ENCODE measurements at places on chromosomes 11 and 22. TPM values are rescaled to one million over a fixed set of nuclear protein-coding genes. Genes with fewer than 3 reads are reported as not detected.

DNA sequence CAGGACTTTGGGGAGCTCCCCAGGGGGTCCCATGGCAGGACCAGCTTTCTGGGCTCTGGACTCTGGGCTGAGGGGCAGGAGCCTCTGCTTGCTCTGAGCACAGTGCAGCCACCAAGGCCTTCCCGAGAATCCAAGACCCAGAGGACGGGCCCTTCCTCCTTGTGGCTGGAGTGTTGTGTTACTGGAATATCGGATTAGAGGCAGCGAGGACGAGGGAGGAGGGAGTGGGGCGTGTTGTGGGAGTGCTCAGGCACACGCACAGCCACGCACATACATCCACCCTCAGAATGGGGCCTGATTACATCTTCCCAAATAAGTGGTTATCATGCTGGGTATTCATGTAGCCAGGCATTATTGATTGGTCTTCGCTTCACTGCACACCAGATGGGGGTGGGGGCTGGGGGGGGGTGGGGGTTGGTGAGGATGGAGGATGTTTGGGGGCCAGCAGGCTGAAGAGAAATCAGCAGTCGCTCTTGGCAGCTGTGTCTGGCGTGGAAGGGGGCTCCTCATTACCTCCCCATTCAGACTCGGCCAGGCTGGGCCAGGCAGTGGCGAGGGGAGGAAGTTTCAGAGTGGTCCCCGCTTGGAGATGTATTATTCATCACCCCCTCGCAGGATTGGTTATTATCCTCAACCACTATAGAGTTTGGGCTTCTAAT lies 120.9 kb downstream of the ST3GAL4 start:
- DNase-seq, result no peak

DNA sequence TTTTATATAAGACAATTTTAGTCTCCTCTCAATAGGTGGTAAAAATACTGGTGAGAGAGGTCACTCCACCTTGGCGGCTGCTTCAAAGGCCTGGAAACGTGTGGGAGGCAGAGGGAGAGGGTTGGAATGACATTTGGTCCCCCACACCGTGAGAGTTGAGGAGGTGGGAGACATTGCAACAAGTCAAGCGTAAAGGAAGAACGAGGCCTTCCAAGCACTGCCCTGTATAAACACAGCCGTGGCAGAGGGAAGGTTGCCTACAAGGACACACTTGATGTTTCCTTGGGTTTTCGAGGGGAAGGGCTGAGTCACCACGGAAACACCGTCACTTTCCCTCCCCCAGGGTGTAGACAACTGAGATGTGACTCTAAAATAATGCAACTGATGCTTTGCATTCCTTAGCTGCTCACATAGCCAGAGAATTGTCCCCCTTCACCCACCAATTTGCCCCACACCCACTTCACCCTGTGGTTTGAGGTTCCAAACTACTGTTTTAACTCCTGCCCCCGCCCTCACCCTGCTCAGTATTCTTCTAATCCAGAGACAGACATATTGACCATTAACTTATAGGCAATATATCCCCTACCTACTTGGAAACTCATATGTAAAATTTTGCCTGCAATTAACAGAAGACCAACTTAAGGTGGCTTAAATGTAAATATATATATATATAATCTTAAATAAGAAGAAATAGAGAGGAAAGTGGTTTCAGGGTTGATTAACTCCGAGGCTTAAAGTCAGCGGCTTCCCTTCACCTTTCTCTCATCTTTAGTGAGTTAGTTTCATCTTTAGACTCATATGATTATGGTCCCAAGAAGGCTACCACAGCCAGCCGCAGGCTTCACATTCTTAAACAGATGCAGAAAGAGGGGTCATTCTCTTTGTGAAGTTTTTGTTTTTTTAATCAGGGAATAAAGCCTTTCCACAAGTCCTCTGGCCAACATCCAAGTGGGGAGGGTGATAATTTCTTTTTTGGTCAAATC lies 54.1 kb upstream of the BDNF start:
- peak; percentile 54 for DNase-seq

DNA sequence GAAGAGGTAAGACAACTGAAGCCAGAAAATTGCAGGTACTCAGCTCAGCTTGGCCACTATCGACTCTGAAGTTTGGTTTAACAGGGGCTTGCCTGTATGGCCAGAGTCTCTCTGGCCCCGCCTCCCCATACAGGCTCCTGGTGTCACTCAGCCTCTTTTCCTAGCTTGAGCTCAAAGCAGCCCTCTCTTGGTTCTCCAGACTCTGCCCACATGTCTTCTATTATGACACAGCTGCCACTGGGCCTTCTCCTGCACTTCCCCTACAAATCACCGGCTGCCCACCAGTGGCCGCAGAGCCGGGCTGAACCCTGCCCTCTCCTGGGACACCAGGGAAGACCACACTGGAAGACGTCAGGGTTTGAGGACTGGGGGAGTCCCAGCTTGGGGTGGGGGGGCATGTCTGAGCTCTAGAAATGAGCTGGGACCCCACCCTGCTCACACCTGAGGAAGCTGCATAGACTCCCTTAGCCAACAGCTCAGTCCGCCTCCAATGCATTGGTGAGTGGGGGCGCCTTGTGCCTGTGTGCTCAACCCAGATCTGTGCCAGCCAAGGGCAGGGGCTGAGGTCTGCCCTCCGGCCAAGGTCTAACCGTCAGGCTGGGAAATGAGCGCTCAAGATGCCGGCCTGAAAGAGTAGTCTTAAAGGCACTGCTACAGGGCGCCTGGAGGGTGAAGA lies 94.4 kb upstream of the LMO1 start:
- no peak for DNase-seq

The SULT4A1 gene
- total RNA-seq, result not detected

The TBX10 gene
- total RNA-seq, result not detected
